ENCODE measurements at places on chromosomes 6 and 20.

GRCh38 chr20:50921803-50922501 lies 9.3 kb downstream of the ADNP start:
- DNase-seq = no peak

GRCh38 chr6:121008553-121008952 lies 325.7 kb downstream of the TBC1D32 start:
- DNase-seq = no peak

DNA sequence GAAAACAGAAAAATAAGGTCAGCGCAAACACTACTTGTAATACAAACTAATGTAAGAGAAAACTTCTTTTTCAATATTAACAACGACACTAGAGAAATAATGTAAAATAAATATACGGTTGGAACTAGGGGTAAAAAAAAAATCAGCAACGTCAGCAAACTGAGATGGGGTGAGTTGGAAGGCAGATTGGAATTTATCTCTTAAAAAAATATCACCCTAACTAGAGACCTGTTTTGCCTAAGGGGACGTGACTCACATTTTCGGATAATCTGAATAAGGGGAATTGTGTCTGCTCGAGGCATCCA lies 705 bp upstream of the UTRN start:
- no peak for DNase-seq

DNA sequence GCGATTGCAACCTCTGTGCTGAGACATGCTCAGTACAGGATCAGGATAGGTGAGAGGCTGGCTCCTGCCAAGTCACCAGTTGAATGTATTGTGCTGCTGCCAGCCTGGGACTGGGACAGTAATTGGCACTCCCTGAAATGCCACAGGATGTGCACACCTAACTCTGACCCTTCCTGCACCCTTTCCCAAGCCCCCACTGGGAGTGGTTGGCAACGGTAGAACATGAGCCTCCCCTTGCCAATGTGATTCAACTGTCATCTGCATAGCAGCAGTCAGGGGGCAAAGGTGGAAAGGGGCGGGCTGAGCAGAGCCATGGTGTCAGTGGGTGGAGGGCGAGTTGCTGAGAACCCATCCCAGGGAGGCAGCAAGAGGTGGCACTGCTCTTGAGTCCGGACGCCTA lies 15.4 kb downstream of the SPINT3 start:
- peak; percentile 92 for DNase-seq

GRCh38 chr6:24796616-24797290 lies 2.0 kb downstream of the ARMH2 start:
- DNase-seq = no peak

- no peak for DNase-seq
Observed at GRCh38 chr6:138719744-138720143, 53.8 kb upstream of the CCDC28A start.

DNA sequence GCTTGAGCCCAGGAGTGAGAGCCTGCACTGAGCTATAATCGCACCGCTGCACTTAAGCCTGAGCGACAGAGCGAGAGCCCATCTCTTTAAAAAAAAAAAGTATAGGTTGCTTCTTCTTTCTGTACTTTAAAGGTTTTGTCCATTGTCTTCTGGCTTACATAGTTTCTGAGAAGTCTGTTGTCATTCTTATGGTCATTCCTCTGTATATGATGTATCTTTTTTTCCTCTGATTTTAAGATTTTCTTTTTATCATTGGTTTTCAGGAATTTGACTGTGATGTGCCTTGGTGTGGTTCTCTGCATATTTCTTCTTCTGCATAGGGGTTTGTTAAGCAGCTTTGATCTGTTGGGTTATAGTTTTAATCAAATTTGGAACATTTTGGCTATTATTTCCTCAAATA lies 29.1 kb downstream of the QRSL1 start:
- no peak for DNase-seq

DNA sequence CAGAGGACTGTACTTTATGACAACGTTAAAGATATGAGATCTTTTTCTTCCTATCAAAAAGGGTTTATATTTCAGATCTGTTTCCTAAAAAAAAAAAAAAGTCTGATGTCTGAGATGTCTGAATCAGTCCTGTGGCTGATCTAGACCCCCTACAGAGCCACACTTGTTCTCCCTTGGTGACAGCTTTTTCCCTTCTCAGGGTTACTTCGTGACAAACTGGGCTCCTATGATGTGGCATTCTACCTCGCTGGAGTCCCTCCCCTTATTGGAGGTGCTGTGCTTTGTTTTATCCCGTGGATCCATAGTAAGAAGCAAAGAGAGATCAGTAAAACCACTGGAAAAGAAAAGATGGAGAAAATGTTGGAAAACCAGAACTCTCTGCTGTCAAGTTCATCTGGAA lies 134.5 kb downstream of the SLC16A10 start:
- DNase-seq = no peak

DNA sequence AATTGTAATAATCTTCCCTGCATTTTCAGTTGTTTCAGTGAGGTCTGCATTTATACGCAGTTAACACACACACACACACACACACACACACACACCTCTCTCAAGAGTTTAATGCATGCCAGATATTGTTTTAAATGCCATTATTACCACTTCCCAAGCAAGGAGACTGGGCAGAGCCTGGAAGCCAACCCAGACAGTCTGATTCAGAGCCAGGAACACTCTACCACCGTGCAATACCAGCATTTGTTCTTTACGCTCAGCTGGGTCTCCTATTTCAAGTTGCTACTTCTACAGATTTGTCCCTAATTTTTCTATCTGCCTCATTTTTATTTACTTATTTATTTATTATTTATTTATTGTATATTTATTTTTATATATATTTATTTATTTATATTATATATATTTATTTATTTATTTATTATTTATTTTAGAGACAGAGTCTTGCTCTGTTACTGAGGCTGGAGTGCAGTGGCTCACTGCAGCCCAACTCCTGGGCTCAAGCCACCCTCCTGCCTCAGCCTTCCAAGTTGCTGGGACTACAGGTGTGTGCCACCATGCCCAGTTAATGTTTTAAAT lies 68.4 kb downstream of the PCSK2 start:
- DNase-seq = no peak

GRCh38 chr6:170464080-170464479 lies 89.0 kb downstream of the PSMB1 start:
- no peak for DNase-seq

DNA sequence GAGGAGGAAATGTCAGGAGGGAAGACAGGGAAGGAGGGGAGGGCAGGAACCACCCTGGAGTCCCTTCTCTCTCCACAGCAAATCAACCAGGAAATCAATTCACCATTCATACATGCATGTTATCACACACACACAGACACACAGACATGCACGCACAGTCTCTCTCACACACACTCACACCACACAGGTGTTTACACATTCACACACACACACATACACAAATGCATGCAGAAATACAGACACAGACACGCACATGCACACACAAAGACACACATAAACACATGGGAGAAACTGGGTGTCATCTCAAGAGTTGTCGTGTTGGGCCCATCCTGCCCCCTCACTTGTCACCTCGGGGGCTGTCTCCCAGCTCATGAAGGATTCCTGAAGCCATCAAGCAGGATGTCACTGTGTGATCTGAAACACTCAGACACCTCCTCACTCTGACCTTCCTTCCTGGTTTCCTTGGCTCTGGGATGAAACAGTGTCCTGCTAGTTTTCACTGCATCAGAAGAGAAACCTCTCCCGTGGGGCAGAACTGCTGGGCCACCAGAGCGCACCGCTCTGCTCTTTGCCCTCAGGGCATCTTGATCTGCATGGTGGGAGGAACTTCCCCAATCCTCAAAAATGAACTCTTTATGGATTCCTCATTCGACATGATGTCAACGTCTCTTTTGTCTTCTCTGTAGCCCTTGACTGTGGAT lies 9.2 kb downstream of the RAET1G start:
- no peak for DNase-seq

GRCh38 chr20:37542281-37542680 lies 14.6 kb upstream of the BLCAP start:
- peak; percentile 83 for DNase-seq

DNA sequence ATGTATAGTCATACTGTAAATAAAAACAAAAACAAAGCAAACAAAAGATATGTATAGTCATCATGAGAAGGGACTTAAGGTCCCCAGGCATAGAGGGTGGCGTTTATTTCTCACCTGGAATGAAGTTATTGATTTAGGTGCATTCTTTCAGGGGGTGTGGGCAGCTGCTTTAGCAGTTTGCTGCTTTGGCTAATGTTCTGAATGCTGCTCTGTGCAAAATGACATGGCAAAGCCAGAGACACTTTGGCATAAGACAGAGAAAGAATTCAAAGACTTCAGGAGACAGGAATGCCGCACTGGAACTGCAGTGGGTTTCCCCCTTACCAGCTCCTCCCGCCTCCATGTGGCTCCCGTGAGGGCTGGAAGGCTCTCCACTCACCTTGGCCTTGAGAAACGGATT lies 36.4 kb upstream of the NELFCD start:
- DNase-seq = no peak

- DNase-seq = no peak
Observed at GRCh38 chr6:109671733-109672132, 19.3 kb downstream of the AK9 start.

DNA sequence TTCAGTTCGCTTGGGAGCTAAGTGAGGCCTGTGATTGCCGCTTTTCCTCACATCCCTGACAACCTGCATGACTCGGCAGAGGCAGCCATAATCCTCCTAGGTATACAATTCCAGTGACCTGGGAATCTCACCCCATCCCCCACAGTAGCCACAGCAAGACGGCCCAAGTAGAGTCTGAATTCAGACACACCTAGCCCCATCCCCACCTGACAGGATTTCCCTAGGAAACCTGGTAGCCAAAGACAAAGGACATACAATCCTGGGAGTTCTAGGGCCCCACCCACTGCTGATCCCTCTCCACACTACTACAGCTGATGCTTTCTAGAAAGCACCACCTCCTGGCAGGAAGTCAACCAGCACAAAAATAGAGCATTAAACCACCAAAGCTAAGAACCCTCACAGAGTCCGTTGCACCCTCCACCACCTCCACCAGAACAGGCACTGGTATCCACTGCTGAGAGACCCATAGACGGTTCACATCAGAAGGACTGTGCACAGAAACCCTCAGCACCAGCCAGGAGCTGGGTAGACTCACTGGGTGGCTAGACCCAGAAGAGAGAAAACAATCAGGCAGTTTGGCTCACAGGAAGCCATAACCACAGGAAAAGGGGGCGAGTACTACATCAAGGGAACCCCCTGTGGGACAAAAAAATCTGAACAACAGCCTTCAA lies 17.9 kb upstream of the RUNX2 start:
- no peak for DNase-seq

DNA sequence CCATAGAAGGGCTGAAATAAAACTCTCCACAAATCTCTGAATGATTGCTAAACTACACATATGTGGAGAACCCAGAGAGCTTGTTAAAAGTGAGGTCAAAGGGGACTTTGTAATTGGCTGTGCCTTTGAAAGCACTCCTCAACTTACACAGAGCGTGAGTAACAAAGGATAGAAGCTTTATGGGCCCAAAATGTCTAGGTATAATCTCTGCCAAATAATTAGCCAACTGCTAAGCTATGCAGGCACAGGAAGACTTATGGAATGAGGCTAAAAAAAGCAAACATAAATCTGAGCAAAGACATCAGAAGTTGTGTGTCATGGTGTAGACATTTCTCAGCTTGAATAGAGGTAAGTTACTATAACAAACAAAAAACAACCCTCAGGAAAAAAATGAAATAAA lies 23.3 kb upstream of the UST start:
- DNase-seq = no peak

GRCh38 chr6:160102956-160103824 lies 18.4 kb upstream of the SLC22A1 start:
- peak; percentile 46 for DNase-seq

GRCh38 chr6:17621003-17621402 lies 20.9 kb downstream of the FAM8A1 start:
- DNase-seq = no peak

GRCh38 chr6:12653486-12653885 lies 63.1 kb upstream of the PHACTR1 start:
- DNase-seq = no peak

GRCh38 chr6:136696783-136697364 lies 95.4 kb downstream of the MAP3K5 start:
- no peak for DNase-seq

GRCh38 chr6:71965404-71965803 lies 79.1 kb downstream of the RIMS1 start:
- no peak for DNase-seq

DNA sequence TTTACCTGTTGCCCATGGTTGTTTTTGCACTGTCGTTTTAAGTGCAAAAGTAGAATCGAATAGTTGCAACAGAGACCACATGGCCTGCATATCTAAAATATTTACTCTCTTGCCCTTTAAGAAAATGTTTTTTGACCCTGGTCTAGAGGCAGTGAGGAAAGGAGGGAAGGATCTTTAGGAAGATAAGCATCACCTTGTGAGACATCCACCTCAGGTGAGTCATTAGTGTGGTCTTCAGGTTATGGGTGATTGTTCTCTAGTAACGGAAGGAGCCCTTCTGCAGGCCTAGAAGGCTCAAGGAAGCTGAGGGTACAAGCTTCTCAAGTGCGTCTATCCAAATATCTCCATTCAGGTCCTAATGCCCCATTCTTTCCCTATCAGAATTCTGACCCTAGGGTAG lies 6.6 kb upstream of the RAB44 start:
- DNase-seq = no peak

DNA sequence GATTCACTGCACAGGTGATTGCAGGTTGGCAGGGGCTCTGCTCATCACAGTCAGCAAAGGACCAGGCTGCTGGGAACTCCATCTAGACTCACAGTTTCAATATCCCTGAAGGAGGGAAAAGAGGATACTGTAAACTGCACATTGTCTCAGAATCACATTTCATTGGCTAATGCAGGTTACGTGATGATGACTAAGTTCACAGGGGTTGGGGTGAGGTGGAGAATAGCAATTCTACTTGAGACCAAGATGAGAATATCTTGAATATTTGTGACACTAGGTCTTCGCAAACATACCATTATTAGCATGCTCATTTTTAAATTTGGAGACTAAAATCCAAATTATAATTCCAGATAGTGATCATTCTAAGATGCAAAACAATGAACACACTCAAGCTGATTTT lies 208.5 kb upstream of the CITED2 start:
- DNase-seq = no peak

GRCh38 chr20:60659240-60659639 lies 592.8 kb upstream of the CDH4 start:
- DNase-seq = no peak

DNA sequence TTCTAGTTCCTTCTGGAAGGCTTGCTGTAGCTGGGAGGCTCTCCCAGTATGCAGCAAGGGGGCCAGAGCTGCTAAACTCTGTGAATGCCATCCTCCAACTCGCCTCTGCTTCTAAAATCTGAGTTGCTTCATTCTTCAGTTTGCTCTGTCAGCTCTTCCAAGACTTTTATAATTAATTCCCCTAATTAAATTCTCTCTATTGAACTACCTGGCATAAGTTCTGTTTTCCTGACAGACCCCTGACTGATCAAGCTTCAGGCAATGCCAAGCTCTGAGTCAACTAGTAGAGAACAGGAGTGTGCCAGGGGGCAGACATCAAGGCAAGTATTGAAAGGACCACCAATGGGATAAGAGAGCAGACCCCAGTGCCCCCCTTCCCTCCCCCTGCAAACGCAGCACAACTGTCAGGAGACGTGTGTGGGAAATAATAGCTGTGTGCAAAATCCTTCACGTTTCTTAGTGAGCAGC lies 109.3 kb upstream of the TAB2 start:
- DNase-seq = no peak

GRCh38 chr6:128079021-128079420 lies 178.2 kb upstream of the THEMIS start:
- DNase-seq = no peak

- no peak for DNase-seq
Observed at GRCh38 chr6:107673076-107673494, 151.0 kb downstream of the SCML4 start.

GRCh38 chr6:8218861-8219260 lies 116.5 kb upstream of the EEF1E1 start:
- no peak for DNase-seq

Data from small intestine (tissue), 16 donors.